ENCODE measurements at places on chromosomes 7 and 10.

DNA sequence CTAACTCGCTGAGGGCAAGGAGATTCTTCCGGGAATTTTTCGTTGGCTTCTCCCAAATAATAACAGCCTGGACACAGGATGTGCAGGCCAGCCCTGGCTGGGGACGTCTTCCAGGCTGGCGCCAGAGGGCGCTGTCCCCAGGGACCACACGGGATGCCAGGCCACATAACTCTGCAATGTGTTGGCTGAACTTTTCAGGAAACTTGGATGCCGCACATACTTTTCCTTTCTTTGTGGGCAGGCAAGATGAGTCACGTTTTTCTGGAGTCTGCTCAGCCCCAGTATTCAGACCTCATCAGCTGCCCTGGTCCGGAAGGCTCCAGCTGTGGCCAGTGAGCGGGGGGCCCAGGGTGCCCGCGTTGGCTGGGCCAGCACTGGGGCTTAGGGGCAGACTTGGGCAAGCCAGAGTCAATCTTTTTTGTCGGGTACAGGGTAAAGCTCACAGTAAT is 122.7 kb downstream of the PRKAG2 start:
- DNase-seq, result no peak

DNA sequence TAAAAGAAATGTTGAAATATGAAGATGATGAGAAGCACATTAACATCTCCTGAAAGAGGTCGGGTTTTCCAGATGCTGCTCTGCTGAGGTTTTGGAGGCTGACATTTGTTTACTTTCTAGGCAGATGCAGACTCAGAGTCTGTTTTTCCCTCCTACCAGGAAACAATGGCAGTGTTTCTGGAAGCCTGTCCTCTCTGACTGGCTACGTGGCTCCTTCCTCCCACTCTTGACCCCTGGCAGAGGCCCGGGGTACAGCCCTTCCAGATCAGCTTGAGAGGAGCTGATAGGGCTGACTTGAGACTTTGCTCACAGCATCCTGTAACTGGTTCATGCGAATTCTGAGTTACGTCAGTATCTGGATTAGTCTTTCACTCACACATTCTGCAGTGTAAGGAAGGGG is 41.1 kb upstream of the IL15RA start:
- DNase-seq, result no peak

DNA sequence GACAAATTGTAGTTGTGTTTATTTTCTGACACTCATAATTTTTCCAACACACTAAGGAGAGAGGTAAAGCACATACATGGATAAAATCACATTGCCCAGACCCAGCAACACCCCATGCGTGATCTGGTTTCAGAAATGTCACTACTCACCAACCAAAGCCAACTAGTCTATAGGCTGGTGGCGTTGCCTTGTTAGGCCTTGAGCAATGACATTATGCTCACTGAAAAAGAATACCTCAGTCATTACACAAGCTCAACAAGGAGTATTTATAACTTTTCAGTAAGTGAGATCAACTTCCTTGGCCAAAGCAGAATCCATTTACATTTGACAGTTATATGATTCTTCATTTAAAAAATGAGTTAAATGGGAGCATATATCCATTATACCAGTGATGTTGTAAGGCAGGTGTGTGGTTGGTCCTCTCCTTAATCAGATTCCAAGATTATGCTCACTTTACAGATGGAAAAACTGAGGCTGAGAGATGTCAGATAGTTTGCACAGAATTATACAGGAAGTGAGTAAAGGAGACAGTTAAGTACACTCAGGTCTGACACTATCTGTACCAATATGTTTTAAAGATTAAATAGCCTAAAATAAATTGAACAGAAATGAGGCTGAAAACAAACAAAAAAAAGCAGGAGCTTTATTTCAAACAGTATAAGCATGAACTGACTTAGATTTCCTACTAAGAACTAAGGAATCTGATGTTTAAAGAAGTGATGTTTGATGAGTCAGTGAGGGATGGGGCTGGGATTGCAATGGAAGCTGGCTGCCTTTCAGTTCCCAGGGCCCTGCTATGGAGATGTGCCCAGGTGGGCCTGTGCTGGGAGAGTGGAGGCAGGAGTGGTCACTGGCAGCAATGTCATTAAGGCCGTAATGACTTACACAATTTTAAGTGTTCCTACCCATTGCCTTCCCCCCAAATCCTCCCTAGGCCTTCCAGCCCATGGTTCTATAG is 118.3 kb downstream of the RAPGEF5 start:
- no peak for DNase-seq

DNA sequence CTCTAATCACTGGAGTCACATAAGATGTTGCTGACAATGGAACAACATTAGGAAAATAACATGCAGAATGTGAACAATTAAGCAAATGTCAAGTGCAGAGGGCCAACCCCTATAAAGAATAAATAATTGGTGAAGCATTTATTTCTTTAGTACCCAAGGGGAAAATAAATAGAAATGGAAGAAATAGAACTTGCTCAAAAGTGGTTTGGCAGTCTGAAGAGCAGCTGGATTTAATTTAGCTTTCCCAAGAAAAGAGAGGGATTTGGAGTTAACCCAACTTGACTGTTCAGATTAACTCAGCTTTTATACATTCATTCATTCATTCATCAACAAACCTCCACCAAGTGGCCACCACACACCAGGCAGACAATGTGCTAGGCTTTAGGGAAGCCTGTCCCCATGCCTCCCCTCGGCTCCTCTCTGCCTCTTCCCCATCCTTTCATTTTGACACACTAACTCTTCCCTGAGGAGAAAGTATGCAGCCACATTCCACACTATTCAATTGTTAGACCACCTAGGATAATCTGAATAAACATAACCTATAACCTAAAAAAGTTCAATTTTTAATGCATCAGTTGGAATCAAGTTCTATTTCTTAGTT is 295.5 kb downstream of the AHR start:
- no peak for DNase-seq

GRCh38 chr7:98286701-98287485 is 5.4 kb downstream of the BRI3 start:
- no peak for DNase-seq

DNA sequence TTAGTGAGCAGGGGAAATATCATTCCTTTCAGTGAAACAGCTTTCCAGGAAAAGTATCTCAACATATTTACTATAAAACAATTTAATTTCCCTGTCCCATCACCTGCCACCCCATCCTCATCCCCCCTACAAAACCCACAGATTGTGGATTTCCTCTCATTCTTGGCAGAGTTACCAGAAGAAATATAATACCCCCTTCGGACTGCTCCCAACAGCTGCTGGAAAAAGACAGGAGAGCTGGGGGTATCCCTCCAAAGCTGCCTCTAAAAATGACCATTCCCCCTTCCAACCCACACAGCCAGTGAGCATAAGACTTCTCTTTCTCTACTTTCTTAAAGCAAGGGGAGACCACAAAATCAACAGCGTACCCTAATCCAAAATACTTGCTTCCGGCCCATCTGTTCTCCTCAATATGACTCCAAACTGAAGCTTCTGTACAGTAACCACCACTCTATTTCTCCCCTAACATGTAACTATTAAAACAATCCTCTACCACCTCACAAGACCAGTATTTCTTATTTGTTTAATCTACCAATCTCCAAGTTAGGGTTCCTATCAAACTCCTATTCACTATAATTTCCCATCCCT is 7.8 kb downstream of the FBXW4 start:
- no peak for DNase-seq

- DNase-seq, result no peak
Observed at GRCh38 chr10:89580243-89580642, 44.8 kb upstream of the SLC16A12 start.

- peak; percentile 11 for DNase-seq
Observed at GRCh38 chr10:102473445-102474331, 22.3 kb upstream of the C10orf95 start.

DNA sequence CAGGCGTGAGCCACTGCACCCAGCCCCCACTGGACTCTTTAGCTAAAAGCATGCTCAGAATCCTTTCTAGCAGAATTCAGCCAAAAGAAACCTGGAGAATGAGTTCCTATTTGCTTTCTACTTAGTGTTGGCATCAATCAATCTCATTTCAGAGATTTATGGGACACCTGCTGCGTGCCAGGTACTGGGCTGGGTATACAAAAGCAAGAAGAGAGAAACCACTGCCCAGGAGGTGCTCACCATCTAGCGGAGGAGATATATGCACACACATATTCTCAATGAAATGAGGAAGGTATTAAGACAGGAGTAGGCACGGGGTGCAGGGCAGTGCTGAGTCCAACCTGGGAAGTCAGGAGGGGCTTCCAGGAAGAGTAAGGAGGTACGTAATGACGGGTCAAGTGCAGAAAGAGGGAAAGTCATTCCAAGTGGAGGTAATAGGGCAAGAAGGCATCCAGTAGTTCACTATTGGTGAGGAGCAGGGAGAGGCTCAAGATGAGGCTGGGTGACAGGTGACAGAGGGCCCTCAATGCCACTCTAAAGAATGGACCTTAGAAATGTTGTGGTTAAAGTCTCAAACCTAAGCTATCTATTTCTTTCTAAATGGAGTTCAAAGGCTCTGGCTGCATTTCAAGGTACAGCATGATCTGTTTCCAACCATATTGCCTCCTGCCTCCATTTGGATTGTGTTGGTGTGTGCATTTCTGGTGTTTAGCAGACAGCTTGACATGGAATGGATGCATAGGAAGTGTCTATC is 22.1 kb downstream of the ABLIM1 start:
- DNase-seq, result no peak

GRCh38 chr7:25369786-25370185 is 141.5 kb upstream of the NPVF start:
- no peak for DNase-seq

- DNase-seq, result no peak
Observed at GRCh38 chr7:102306916-102307677, 20.4 kb downstream of the SH2B2 start.

DNA sequence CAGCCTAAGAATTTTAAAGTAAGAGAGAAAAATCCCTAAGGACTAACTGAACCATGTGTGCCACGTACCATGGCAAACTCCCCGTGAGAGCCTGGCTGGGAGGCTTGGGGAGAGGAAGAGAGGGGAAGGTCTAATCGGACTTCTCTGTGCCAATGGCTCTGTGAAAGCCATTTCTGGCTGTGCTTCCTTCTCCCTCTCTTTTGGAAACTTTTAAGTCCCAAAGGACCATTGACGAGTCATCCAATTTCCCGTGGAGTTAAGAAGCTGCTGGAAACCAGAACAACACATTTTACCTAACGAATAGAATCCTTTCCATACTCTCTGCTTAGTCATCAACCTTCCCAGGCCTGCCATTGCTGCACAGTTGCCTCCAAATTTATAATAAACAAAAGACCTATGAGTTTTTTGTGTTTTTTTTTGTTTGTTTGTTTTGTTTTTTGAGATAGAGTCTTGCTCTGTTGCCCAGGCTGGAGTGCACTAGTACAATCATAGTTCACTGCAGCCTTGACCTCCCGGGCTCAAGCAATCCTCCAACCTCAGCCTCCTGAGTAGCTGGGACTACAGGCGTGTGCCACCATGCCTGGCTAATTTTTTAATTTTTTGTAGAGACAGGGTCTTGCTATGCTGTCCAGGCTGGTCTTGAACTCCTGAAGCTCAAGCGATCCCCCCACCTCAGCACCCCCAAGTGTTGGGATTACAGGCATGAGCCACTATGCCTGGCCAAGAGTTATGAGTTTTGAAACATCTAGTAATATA is 13.2 kb downstream of the LAMB1 start:
- DNase-seq, result no peak

GRCh38 chr7:29485339-29486190 is 78.1 kb upstream of the PRR15 start:
- DNase-seq, result no peak

GRCh38 chr7:36291387-36292316 is 98.0 kb upstream of the ANLN start:
- peak; percentile 79 for DNase-seq

- no peak for DNase-seq
Observed at GRCh38 chr10:226018-226417, 90.8 kb downstream of the ZMYND11 start.

- no peak for DNase-seq
Observed at GRCh38 chr7:138945821-138946220, 35.4 kb downstream of the KIAA1549 start.

GRCh38 chr10:115653473-115653872 is 560.3 kb downstream of the ATRNL1 start:
- no peak for DNase-seq

DNA sequence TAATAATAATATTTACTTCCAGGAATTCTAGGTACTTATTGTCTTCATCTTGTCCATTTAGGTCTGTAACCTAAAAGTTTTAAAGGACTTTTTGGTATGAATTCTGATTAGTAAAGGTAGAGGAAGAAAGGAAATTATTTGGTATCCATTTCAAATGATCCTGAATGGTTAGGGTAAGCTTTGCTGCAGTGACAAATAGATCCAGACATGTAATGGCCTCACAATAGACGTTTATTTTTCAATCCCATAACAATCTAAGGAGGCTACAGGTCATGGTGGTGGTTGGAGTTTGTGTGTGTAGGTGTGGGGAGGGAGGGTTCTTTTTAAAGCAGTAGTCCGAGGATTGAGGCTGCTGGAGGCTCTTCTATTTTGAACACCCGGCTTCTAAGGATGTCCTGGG is 5.3 kb downstream of the FBH1 start:
- no peak for DNase-seq

DNA sequence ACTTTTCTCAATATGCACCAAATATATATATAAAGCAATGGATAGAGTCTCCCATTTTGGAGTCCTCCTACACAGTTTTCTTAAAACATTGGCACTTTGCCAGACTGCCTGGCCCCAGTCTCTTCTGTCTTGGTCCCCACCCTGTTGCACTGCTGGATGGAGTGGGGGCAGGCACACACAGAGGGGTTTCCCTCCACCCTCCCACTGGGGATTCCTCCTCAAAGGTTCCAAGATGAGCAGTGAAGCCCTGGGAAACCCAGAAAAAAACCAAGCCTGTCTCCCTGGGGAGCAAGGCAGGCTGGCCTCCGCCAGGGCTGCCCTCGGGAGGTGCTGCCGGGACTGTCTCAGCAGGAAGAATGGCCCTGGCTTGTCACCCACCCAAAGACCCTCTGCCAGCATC is 68.0 kb downstream of the SH3PXD2A start:
- no peak for DNase-seq

- DNase-seq, result no peak
Observed at GRCh38 chr7:39527296-39527695, 38.9 kb upstream of the YAE1 start.

DNA sequence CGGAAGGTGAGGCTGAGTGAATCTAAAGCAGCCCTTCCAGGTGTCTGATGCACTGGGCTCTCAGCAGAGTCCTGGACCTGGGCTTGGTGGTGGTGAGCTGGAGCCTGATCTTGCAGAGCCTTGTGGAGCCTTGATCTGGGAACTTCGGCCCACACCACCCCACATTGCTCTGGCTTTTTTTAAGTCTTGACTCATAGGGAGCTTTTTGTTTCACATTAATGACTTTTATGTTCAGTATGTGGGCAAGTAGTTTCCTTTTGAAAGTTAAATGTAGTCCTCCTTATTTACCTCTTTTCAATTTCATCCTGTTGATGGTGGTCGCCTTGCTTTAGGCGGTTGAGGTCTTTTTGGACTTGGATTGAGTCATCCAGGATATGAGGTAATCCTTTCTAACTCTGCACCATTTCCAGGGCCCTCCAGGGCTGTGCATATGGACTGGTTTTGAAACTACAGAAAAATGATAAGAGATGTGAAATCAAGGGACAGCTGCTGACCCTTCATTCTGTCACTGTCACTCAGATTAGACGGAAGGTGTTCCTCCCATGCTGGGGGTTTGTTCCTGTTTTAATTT is 2.9 kb upstream of the NRAP start:
- no peak for DNase-seq

GRCh38 chr10:78354101-78354500 is 320.4 kb downstream of the RPS24 start:
- no peak for DNase-seq

GRCh38 chr7:128154504-128154903 is 86.6 kb upstream of the LEP start:
- DNase-seq, result no peak

- DNase-seq, result no peak
Observed at GRCh38 chr7:16838386-16838785, 33.6 kb upstream of the AGR2 start.

Data from stimulated activated CD4-positive, alpha-beta T cell treated with anti-CD3 and anti-CD28 coated beads, Interleukin-4, amount 100 ng/mL, for 24 hours (primary cell).